ENCODE measurements at places on chromosomes 3 and 15.
A peak's percentile ranks its signal among the peaks of the same experiment; 100 is the strongest.

GRCh38 chr3:116417151-116417550, 28.1 kb downstream of the LSAMP start:
- DNase-seq = no peak

- no peak for DNase-seq
Observed at GRCh38 chr3:169146866-169147237, 516.7 kb downstream of the MECOM start.

GRCh38 chr3:46681387-46681786, 12.1 kb downstream of the ALS2CL start:
- no peak for DNase-seq

DNA sequence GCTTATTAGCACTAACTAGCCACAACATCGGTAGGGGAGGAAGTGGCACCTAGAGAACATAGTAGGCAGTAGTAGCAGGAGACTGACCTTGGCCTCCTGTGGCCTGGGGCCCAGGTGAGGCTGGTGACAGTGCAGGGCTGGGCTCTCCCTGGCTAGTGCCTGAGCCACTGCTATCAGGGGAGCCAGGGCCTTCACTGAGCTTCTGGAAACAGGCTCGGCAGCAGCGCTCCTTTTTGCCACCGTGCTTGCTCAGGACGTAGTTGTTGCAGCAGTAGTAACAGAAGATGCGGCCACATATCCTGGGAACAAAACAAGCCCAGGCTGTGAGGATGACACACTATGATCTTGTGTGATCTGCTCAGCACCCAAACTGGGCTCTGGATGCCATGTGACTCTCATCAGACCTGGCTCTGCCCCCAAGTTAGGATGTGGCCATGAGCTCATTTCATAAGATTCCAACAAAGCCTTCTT, 15.1 kb downstream of the CXCR6 start:
- no peak for DNase-seq

GRCh38 chr3:47663630-47664240, 85.1 kb upstream of the CSPG5 start:
- DNase-seq = no peak

DNA sequence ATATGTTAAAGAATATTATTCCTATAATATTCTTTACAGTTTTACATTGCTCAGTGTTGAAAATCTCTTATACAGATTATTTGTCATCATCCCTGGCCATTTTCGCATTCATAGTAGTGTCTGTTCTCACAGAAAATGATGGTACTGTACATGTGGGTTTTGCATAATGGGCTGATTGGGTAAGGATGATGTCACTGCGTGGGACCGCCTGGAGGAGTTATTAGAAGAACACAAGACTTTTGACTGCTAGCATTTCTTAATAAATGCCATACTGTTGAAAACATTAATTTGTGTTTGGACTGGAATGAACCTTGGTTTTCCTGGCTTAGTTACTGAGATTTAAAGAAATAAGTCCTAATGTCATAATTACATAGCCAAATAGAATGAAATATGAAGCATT, 20.3 kb downstream of the LRCH3 start:
- DNase-seq = no peak

DNA sequence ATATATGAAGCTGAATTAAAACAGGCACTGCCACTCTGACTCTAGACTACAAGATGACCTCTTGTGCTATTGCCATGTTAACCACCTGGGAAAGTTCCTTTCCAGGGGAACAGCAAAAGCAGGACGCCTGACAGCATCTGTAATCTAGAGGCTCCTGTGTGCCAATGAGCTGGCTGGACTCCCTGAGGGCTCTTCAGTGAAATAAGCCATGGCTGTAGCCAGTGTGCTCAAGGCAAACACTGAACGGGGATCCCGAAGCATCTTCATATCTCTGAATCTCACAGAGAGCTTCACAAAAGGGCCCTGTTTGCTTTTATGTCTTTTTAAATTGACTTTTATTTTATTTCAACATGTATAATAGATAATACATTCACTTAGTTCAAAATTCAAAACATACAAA, 57.2 kb downstream of the BFSP2 start:
- DNase-seq = no peak

GRCh38 chr3:123872621-123873020, 11.5 kb downstream of the MYLK start:
- no peak for DNase-seq

GRCh38 chr15:55289011-55289745, 435 bp downstream of the RAB27A start:
- DNase-seq = peak; percentile 5

- no peak for DNase-seq
Observed at GRCh38 chr3:115551016-115551415, 72.3 kb upstream of the GAP43 start.

DNA sequence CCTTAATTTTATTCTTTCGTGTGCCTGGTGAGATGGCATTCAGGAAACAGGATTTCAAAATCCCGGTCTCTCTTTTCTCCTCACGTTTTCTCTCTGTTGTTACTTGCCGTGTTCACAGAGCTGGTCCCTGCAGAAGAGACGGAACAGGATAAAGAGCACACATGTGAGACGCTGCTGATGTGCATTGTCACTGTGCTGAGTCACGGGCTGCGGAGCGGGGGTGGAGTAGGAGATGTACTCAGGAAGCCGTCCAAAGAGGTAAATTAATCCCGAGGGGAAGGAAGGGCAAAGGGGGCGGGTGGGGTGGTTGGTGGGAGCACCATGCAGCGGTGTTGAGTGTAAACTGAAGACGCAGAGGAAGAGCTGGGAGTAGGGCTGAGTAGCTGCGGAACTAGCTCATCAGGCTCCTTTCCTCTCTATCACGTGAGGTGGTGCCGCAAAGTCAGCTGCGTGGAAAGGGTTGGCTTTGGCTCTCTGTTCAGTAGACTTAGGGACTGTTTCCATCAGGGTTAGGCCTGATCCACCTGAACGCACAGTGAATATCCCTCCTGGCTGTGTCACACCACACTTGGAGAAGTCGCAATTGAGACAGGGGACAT, 164.8 kb upstream of the BHLHE40 start:
- no peak for DNase-seq

GRCh38 chr3:4994144-4994730, 15.0 kb downstream of the BHLHE40 start:
- no peak for DNase-seq

GRCh38 chr15:33282226-33283020, 28.3 kb upstream of the RYR3 start:
- no peak for DNase-seq

DNA sequence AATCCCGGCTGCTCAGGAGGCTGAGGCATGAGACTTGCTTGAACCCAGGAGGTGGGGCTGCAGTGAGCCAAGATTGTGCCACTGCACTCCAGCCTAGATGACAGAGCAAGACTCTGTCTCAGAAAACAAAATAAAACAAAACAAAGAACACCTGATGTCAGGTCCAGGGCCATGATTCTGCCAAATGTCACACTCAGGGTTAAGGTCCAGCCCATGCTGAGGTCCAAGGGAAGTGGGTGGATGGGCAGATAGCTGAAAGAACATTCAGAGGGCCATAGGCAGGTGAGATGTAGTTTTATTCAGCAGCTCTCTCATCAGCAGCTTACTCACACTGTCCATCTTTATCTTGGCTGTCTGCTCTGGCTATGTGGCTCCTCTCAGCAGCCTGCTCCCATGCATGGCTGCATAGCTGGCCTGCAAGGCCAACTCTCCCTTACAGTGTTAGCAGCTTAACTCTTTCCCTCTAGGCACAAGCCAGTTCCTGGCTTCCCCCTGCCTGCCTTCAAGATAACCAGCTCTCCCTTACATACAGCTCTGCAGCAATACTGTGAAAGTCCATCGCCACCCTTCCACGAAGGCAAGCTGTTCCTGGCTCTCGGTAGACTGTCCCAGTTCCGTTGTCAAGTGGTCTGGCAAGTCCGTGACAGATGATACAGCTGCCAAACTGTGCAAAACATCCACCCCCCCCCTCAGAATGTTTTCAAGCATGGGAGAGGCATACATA, 62.4 kb upstream of the SIAH2 start:
- no peak for DNase-seq

DNA sequence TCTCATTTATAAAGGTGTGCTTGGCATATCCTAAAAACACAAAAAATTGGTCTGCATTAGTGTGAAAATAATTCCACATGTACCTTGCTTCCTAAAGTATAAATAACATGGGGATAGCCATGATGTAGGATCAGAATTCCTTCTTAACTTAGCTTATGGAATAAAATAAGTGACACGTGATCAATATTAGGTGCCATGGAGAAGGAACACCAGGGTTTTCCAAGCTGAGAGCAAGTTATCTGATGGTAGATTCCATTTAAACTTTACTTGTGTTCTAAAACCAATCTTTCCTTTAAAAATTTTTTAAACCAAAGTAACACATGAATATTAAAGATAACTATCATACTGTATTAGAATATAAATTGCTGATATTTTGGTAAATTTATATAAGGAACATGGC, 300.5 kb downstream of the ZPLD1 start:
- DNase-seq = no peak

- no peak for DNase-seq
Observed at GRCh38 chr3:47409688-47410416, 29.0 kb downstream of the PTPN23 start.

- DNase-seq = no peak
Observed at GRCh38 chr15:94253742-94254141, 22.4 kb downstream of the MCTP2 start.

GRCh38 chr3:135491491-135492205, 473.9 kb upstream of the PPP2R3A start:
- no peak for DNase-seq

- DNase-seq = no peak
Observed at GRCh38 chr3:156459434-156459833, 95.5 kb downstream of the SSR3 start.

DNA sequence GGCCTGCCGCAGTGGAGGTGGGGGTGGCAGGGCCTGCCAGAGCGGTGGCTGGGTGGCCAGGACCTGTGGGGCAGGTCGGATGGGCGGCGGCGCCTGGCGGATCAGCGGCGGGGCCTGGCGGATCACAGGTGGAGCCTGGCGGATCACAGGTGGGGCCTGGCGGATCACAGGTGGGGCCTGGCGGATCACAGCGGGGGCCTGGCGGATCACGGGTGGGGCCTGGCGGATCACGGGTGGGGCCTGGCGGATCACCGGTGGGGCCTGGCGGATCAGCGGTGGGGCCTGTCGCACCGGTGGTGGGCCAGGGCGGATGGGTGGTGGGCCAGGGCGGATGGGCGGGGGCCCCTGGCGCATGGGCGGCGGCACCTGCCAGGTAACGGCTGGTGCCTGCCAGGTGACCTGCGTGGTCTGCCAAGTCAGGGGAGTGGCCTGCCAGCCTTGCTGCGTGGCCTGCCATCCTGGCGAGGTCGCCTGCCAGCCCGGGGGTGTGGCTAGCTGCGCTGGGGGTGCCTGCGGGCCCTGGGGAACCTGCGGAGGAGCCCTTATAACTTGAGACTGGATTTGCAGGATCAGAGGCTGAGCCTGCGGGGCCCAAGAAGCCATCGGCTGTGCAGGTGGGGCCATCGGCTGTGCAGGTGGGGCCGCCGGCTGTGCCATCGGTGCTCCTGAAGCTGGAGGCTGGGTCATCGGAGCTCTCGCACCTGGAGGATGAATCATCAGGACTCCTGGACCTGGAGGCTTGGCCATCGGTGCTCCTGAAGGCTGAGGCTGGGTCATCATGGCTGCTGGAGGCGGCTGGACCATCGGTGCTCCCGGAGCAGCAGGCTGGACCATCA, 1.3 kb downstream of the MAGEL2 start:
- no peak for DNase-seq

DNA sequence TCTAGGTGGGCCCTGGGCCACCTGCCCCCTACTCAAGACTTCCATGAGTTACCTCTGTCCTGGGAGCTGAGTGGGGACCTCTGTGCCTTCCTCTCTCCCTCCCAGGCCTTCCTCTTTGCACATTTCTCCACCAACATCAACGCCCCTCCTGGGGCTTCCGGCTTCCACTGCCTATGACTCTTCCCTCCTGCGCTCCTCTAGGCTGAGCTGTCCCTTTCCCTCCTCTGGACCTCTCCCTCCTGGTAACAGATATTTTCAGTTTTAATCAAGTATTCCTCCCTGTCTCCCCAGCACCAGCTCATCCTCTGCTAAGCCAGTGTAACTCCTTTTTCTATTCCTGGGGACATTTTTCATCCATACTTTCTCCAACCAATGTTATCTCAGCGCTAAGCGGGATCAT, 160.4 kb downstream of the RAB11A start:
- DNase-seq = no peak

- no peak for DNase-seq
Observed at GRCh38 chr3:116005404-116005803, 382.1 kb downstream of the GAP43 start.

DNA sequence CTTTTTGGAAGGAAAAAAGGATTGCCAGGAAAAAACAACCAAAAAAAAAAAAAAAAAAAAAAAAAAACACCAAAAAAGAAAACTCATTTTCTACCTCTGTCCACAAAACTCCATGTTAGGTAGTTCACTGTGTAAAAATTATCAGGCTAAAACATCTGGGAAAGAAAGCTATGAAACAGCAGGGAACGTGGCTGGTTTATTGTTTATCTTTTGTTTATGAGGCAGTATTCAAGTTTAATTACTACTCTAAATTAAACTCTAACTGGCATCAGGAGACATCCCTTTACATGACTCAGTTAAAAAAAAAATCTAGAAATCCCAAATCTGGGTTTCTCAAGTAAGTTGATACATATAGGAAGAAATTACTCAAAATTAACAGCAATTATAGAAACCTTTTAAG, 21.8 kb downstream of the MEIS2 start:
- DNase-seq = no peak

DNA sequence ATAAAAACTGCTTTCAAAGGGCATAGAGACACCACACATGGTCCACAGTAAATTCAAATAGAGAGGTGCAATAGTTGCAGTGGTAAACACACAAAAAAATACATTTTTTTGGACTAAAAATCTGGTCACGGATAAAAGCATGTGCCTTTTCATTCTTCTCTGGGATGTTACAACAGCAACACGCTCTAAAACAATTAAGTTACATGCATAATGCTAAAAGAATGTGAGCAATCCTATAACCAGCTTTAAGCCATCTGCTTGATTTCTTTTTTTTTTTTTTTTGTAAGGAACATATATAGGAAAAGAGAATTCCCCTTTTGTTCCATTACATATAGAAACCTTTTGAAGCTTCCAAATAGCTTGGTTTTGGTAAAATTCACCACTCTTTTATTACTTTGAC, 20.0 kb downstream of the WNT5A start:
- DNase-seq = no peak

- no peak for DNase-seq
Observed at GRCh38 chr3:98647197-98647596, 53.8 kb upstream of the CPOX start.

DNA sequence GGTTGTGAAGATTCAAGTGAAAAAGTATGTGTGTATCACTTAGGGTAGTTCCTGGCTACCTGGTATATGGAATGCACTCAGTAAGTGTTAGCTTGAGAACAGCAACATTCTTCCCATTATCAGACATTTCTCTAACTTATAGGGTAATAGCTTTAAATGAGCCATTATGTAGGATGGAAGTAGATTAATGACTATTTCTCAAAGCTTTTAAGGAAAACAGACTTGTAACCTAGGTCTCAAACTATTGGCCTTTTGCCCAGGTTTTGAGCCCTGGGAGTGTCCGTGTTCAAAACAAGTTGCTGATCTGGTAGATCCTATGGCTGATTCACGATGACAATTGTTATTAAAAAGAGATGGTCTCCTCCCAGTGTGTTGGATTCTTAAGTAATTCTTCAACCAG, 129.1 kb upstream of the UMPS start:
- no peak for DNase-seq

GRCh38 chr3:46675843-46676567, 17.5 kb downstream of the ALS2CL start:
- DNase-seq = no peak

All from stimulated activated CD8-positive, alpha-beta memory T cell treated with anti-CD3 and anti-CD28 coated beads, Interleukin-15, amount 100 ng/mL, for 4 hours (primary cell).